Pancreas (tissue), 10 donors: ENCODE measurements at places on chromosomes 12 and 14.

GRCh38 chr12:27549236-27549800 lies 25.3 kb downstream of the PPFIBP1 start:
- DNase-seq = no peak

- DNase-seq = no peak
Observed at GRCh38 chr14:56570295-56570694, 9.3 kb upstream of the TMEM260 start.

DNA sequence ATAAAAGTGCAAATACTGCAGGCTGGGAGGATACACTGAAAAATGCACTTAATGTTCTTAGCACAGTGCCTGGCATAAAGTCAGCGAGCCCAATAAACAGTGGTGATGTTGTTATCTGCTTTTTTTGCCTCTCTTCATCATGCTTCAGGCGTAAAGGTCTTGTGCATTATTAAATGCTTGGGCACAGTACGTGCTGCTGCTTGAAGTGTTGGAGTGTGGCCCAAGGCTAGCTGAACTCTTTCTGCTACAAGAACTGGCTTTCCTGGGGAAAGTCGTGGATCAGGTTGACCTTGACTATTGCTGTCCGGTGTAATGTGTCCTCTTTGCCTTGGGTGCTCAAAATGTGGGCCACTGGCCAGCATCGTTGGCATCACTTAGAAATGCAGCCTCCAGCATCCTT lies 43.0 kb downstream of the SMOC1 start:
- no peak for DNase-seq

GRCh38 chr14:67426161-67426560 lies 14.2 kb upstream of the PLEK2 start:
- no peak for DNase-seq

GRCh38 chr12:106954462-106955376 lies 988 bp upstream of the TMEM263 start:
- peak; percentile 46 for DNase-seq

DNA sequence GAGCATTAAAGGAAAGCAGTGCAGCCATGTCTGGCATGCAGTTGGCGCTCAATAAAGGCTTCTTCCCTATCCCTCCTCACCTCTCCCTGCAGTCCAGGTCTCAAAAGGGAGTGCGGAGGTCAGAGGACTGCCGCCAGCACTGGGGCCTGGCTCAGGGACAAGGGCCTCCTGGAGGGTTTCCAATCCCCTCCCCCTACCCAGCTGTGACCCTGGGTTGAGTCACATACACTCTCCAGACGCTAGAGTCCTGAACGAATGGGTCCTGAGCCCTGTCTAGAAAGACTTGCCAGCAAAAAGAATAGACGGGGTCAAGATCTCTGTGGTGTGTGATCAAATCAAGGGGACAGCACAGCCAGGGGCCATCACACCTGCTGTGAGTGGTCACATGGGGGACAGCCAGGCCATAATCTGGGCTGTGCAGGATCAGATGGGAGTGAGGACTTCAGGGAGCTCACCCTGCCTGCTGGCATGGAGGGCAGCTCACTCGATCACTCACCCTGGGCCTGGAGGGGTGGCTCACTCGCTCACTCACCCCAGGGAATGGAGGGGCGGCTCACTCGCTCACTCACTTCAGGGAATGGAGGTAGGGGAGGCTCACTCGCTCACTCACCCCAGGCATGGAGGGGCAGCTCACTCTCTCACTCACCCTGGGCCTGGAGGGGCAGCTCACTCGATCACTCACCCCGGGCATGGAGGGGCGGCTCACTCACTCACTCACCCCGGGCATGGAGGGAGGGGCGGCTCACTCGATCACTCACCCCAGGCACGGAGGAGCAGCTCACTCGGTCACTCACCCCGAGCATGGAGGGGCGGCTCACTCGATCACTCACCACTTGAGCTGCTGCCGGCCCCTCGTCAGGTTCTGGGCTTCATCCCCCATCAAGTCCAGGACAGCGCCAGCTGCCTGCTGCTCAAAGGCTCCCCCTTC lies 12.8 kb downstream of the CFAP73 start:
- peak; percentile 47 for DNase-seq

DNA sequence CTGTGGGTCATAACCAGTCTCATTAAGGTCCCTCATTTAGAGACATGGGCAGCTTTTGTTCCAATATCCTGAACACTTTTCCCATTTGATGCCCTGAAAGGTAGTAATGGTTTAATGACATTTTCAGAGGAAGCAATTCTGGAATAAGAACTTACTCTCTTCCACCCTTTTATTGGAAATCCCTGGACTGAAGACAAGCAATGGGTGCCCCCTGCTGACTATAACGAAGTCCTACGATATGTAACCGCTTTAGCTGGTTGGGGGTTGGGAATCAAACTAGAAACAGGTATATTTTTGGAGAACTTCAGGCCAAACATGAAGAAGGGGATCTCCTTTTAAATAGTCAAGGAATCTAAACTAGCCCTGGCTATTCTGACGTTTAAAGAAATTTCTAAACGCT lies 20.5 kb downstream of the SARNP start:
- no peak for DNase-seq

- peak; percentile 59 for DNase-seq
Observed at GRCh38 chr14:91372671-91373495, 44.7 kb downstream of the CCDC88C start.

DNA sequence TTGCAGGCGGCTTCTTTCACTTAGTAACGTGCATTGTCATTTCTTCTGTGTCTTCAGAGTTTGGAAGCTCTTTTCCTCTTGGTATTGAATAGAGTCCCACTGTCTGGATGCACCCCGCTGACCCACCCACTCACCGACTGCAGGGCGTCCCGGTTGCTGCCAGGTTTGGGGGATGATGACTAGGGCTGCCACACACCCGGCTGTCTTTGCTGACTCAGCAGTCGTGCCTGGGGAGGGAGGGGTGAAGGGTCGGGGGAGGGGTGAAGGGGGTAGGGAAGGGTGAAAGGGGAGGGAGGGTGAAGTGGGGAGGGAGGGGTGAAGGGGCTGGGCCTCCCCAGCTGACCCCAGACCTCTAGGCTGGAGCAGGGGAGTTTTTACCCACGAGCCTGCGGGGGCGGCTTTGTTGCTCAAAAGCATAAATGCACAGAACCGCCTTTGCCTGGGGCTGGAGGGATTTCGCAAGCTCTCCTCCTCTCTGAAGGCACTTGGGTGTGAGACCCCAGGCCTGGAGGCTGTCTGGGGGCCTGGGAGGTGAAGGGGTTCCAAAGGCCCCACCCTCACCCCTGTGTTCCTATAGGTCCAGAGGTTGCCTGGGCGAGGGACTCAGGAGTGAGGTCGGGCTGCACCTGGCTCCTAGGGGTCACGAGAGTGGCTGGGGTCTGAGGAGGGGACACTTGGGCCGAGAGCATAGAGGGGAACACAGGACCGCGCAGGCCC lies 31.3 kb upstream of the ULK1 start:
- DNase-seq = no peak

- DNase-seq = no peak
Observed at GRCh38 chr14:65346895-65347294, 65.6 kb upstream of the FUT8 start.

GRCh38 chr14:23513818-23514643 lies 37.5 kb downstream of the ZFHX2 start:
- DNase-seq = no peak

GRCh38 chr14:30673071-30673470 lies 51.0 kb downstream of the SCFD1 start:
- no peak for DNase-seq

DNA sequence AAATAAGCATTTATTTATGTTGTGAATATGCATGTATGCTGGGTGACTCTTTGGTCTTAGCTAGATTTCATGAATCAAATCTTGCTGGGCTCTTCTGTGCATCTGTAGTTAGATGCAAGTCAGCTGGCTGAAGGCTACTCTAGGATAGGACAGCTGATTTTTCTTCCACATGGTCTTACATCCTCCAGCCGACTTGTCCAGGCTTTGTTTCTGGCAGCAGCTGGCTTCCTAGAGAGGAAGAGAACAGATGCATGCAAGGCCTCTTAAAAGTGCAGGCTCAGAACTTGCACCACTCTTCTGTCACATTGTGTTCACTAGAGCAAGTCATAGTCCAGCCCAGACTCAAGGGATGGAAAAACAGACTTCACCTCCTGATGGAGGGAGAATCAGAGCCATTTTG lies 435.4 kb upstream of the STXBP6 start:
- DNase-seq = no peak

GRCh38 chr14:90756755-90757345 lies 59.4 kb downstream of the TTC7B start:
- DNase-seq = no peak

GRCh38 chr14:25570483-25570882 lies 520.5 kb upstream of the STXBP6 start:
- peak; percentile 13 for DNase-seq

DNA sequence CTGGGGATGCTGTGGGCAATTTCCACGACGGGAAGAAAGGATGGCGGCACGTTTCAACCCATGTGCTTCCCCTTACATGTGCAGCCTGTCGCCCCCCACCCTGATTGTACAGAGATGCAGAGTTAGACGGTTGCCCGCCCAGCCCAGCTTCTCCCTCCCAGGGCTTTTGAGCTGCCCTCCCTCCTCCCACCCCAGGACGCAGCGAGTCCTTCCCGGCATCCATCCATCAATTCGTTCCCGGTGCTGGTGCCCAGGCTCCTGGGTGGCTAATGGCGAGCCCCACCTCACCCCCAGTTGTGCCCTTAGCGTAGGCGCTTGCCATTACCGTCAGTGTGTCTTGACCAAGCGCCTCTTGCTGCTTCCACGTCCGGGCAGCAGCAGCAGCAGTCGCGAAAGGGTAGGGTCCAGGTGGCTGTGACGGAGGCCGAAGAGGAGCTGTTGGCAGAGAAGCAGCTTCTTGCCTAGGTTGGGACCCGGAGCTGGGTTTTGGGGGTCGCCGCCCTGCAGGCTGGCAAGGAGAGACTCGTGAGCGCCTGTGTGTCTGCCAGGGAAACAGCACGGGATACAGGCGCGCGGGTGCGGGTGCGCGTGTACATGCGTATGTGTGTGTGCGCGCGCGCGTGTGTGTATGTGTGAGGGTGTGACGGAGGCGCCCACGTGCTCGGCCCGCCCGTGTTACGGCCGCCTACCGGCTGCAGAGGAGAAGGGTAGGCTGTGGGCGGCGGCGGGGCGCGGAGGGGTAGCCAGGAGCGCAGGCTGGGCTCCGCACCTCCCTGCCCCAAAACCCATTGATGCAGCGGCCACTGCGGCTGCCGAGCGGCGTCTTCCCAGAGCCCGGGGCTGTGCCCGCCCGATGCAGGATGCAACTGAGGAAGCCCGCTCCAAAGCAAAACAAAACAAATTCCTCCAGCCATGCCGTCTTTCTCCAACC lies at the start of gene SLC6A15:
SLC6A15 (minus strand) TSS at position 602 of the 931 bp plus-strand sequence. CDS start 20,679 bp downstream, outside the sequence.
- peak; percentile 15 for DNase-seq

DNA sequence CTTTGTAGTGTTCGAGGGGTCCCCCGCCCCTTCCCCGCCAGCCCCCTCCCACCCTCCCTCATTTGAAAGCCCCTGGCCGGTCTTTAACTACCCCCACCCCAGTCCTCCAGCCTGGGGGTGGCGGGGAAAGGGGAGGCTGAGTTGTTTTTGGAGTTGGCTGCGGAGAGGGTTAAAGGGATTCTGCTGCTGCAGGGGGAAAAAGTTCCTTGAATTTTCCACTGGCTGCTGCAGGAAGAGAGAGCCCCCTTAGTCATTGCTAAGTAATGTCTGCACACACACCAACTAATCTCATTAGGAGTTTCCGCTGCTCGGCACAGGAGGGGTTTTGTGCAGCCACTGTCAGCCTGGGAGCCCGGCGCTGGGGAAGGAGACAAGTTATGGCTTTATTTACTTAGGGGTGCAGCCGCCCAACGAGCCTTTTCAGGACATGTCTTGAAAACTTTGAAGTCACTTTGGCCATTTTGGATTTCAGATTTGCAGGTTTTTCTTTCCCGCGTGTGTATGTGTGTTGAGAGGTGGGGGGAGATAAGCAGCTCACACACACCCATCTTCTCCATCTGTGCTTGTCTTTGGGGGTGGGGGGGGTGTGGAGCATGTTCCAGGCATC lies 1.8 kb downstream of the ELK3 start:
- DNase-seq = no peak
